ENCODE measurements at places on chromosomes 7 and 10.

DNA sequence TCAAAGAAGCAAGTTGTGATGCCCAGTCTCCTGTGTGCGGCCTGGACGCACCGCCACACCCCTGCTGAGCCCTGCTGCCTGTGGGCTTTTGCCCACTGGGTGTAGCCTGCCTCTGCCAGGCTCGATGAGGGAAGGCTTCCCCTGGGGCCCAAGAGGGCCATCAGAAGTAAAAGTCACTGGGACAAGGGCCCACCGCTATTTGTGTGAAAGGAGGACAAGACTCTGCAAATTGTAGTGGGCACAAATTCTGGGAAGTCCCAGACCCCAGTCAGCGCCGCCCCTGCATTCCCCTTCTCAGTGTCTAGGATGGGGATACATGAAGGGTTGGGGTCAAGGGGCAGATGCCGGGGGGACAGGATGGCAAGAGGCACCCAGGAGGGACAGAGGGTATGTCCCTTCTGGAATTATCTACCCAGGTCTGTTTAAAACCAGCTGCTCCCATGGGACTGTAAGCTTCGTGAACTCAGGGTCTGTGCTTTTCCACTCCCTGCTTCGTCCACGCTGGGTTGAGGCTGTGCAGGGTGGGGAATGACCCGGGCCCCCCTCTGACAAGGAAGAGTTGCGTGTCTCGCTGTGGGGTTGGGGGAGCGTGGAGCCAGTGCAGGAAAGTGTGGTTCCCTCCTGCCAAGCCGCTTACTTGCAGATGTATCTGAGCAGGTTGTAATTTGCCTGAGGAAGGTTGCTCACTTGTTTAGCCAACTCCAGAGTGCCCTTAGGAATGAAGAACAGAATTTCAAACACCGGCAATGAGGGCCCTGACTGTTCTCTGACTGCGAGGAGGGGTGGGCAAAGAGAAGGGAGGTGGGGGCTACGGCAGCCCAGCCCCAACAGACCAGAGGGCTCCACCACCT, 147.2 kb downstream of the MAPK8 start:
- DNase-seq: no peak

DNA sequence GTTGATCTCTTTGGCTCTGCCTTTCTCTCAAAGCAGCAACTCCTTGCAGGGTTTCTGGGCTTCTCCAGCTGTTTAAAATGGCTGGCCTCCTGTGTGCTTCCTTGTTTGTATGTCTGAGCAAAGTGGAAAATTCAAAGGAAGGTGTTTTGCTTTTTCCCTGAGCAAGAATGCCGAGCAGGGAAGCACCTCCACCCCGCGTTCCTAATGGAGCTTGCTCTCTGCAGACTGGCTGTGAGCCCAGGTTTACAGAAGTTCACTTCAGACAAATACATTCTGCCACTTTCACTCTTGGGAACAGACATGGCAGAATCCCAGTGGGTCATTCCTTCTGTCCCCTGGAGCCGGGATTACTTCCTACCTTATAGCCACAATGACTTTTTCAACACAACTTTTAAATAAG, 181.8 kb upstream of the AGK start:
- DNase-seq: no peak

GRCh38 chr10:57818522-57818921, 449.2 kb downstream of the IPMK start:
- DNase-seq: no peak

- no peak for DNase-seq
Measured at GRCh38 chr7:24504040-24504439, 69.2 kb upstream of the PALS2 start.

DNA sequence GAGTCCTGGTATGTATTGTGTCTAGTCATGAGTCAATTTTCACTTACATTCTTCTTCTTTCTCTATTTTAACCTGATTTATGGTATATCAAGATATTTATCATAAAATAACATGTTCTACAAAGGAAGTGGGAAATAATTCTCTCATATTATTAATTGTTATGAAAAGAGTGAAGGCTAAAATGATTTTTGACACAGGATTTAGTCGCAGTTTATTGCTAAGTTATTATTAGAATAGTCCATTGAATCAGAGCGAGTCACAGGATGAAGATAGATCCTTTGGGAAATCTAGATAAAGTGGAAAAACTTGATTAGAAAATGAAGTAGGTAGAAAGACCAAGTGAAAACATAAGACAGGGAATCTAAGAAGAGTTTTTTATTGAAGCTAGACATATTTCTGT, 184.3 kb upstream of the DGKB start:
- DNase-seq: peak; percentile 1
